ENCODE measurements at places on chromosomes 12 and 14.

DNA sequence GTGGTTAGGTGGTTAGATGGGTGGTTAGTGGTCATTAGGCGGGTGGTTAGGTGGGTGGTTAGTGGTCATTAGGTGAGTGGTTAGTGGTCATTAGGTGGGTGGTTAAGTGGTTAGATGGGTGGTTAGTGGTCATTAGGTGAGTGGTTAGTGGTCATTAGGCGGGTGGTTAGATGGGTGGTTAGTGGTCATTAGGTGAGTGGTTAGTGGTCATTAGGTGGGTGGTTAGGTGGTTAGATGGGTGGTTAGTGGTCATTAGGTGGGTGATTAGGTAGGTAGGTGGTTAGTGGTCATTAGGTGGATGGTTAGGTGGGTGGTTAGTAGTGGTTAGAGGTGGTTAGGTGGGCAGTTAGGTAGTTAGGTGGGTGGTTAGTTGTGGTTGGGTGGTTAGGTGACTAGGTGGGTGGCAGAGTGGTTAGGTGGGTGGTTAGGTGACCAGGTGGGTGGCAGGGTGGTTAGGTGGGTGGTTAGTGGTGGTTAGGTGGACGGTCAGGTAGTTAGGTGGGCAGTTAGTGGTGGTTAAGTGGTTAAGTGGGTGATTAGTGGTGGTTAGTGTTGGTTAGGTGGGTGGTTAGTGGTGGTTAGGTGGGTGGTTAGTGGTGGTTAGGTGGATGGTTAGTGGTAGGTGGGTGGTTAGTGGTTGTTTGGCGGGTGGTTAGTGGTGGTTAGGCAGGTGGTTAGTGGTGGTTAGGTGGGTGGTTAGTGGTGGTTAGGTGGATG, 8.0 kb upstream of the TMEM119 start:
- no peak for DNase-seq

DNA sequence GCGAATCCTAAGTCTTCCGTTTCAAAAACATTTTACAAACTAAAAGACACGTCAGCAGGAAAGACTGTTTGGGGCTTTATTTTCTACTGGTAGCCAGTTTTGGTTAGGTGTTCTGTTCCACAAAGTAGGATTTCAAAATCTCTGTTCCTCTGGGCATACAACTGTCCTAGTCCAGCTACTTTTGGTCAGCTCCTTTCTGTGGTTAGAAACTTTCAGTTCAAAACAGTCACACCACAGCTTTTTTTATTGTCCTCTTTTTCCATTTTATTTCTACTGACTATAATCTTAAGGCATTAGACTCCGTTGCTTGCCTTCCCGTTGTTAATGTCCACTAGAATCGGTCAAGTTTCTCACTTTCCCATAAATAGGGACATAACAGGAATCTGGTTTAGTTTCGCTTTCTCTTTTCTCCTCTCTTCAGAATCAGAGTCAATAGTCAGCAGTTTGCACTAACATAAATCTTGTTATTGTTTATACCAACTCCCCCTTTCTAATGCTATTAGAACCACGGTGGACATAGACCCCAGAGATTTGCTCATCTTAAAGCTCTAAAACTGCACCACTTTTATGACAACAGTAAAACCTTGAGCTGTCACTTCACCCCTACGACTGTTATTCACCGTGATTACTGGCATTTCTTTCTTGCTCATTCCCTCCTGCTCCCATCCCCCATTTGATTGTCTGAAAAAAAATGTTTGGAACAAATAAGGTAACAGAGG, 41.5 kb upstream of the NPAS3 start:
- DNase-seq: peak; percentile 16

- no peak for DNase-seq
These were observed 15.7 kb upstream of the RAB35 start for GRCh38 chr12:120132054-120132836.

- no peak for DNase-seq
These were observed 412.4 kb downstream of the PCNX1 start for GRCh38 chr14:71319666-71320065.

DNA sequence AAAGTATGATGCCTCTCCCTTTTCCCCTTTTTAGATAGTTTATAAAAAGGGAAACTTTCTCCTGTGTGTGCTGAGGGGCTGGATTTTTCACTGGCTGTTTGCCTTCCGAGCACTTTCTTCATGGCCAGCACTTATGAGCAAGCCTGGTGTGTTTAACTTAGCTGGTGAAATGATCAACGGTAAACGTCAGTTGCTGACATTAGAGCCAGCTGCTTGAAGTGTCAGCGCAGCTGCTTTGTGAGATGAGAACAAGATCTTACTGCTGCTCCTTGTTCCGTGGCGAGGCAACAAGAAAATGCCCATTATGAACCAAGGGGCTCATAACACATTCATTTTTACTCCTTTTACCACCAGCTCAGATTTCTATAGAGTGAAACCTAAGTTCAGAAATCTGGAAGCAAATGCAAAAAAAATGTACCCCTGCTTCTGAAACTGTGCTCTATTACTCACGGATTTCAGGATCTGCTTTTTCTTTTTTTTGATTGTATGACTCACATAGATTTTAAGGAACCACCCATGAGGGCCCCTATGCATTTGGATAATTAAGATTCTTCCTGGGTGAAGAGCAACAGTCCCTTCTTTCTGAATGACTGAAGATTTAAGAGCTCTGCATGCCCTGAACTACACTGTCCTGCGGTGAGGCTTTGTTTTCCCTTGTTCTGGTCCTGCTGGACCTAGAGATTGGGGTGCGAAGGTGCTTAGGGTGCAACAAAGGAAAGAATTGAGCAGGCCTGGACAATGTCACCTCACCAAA, 74.3 kb upstream of the CPM start:
- peak; percentile 90 for DNase-seq

Measured in suppressor macrophage (primary cell).